ENCODE measurements at places on chromosomes 11 and 22.

GRCh38 chr22:28768701-28769393 lies 3.6 kb upstream of the CCDC117 start:
- DNase-seq = no peak

GRCh38 chr11:62612366-62613290 lies at the start of the genes EML3 and ROM1:
EML3 (minus strand) TSS chr11:62612775; CDS start chr11:62612457, 318 bp downstream.
ROM1 (plus strand) TSS chr11:62613257; CDS start chr11:62613282, 25 bp downstream.
- DNase-seq = peak; percentile 76

- DNase-seq = no peak
These were observed 617.7 kb downstream of the OPCML start for GRCh38 chr11:132914600-132914999.

DNA sequence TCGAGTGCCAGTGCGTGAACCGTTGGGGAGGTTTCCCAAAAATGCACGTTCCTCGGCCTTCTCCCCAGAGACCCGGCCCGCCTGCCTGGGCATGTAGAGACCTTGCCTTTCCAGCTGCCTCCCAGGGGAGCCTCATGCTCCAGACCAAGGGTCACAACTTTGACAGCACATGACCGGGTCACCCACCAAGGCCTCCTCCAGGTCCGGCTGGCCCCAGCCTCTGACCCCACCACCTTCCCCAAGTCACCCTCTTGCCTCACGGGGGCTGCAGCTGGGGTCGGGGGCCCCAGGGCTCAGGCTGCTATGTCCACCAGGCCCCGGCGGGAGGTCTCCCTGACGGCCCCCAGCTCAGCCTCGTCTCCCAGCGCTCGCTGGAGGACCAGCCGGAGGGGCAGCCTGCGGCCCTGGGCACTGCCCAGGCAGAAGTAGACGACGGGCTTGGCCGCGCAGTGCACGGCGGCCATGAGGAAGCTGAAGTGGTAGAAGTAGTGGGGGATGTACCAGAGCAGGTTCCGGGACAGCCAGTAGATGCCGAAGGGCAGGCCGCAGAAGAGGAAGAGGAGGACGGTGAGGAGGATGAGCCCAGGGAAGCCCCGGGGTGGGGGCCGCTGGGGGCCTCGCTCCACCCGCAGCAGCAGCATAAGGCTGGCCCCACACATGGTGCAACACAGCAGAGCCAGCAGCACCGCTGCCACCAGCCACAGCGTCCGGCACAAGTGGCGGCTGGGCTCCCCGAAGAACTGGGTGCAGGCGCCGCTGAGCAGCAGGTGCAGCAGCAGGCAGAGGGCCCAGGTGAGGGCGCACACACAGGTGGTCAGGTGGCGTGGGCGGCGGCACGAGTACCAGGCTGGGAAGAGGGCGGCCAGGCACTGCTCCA lies 4.4 kb downstream of the MRGPRE start:
- DNase-seq = no peak

- no peak for DNase-seq
These were observed 101.1 kb downstream of the MICAL3 start for GRCh38 chr22:17922925-17923903.

- DNase-seq = no peak
These were observed 53.1 kb upstream of the TSPAN18 start for GRCh38 chr11:44673688-44674087.
